Stimulated activated CD4-positive, alpha-beta T cell treated with anti-CD3 and anti-CD28 coated beads, Interleukin-12 subunit alpha, Interleukin-12 subunit beta, amount 100 ng/mL, for 24 hours (primary cell): ENCODE measurements at places on chromosomes 4 and X.

- DNase-seq, result no peak
These were observed 131.0 kb upstream of the SLC34A2 start for GRCh38 chr4:25524663-25525062.

DNA sequence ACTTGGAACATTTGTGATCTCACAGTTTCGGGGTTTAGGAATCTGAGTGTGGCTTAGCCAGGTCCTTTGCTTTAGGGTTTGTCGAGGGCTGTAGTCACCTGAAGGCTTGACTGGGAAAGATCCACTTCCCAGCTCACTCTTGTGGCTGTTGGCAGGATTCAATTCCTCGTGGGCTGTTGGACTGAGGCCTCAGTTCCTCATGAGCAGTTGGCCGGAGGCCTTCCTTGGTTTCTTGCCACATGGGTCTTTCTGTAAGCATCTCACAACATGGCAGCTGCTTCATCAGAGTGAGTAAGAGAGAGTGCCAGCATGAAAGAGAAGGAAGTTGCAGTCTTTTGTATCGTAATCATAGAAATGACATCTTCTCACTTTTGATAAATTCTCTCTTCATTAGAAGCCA is 11.1 kb downstream of the TXLNG start:
- no peak for DNase-seq

- DNase-seq, result no peak
These were observed 126.2 kb downstream of the SLC39A8 start for GRCh38 chr4:102219129-102219528.

DNA sequence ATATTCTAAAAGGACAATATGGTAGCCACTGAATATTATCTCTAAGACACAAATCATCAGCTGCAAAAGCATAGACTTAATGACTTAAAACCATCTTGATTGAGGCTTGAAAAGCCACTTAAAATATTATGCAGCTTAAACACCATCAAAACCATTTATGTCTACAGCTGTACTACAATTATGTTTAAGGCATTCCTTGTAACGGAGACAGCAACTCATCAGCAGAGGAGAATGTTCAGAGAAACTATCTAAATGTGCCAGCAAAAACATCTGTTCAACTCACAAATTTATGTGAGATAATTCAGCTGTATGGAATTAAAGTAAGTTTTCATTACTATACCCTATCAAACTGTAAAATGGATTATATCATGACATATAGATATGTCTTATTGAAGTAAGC is 147.9 kb upstream of the CTSO start:
- DNase-seq, result no peak

DNA sequence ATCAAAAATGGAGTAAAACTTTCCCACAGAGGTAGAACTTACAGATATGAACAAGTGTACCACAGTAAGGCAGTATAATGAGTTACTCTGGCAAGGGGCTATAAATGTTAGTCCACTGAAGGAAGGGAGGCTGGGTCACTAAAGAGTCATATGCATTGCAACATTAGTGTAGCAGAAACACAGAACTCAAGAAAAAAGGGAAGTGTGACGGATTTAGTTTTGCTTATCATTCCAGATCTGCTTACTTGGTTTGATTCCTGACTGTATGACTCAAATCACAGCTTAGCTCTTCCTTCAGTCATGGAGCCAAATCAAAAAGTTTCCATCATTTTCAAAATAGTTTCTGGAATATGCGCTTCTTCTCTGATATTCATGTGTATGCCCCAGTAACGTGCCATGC is 148.7 kb downstream of the FSTL5 start:
- no peak for DNase-seq

- no peak for DNase-seq
These were observed 223.0 kb downstream of the TACR3 start for GRCh38 chr4:103496800-103497199.

- DNase-seq, result no peak
These were observed 90.4 kb upstream of the VCX3B start for GRCh38 chrX:8374041-8374825.

DNA sequence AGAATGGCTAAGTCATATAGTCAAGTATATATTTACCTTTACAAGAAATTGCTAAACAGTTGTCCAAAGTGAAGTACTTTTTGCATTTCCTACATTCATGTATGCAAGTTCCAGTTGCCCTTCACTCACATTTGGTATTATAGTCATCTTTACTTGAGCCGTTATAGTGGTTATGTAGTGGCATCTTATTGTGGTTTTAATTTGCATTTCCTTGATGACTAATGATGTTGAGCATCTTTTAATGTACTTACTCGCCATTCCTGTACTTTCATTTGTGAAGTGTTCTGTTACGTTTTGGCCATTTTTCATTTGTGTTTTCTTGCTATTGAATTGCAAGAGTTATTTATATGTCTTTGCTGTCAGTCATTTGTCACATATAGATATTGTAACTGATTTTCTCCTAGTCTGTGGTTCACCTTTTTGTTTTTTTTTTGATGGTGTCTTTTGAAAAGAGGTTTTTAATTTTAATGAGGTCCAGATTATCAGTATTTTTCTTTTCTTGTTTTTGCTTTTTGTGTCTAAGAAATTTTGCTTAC is 27.6 kb downstream of the ARFIP1 start:
- DNase-seq, result no peak

DNA sequence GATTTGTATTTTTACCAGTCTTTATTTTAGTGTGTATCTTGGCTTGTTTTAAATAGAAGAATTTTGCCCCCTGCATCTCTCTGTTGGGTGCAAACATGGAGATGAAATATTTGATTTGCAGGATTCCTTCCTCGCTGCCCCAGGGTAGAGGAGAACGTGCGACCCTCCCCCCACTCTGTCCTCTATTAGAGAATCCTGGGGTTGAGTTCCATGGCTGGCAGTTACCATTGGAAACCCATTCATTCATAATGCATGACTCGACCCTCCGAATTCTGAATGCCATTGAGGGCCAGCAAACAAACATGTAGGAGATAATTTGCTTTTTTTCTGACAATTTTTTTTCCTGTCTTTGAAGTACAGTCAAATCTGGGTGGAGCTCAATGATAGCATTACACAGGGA is 53.7 kb downstream of the TRIM2 start:
- DNase-seq, result no peak

- DNase-seq, result no peak
These were observed 15.4 kb downstream of the SNX12 start for GRCh38 chrX:71052721-71053120.

DNA sequence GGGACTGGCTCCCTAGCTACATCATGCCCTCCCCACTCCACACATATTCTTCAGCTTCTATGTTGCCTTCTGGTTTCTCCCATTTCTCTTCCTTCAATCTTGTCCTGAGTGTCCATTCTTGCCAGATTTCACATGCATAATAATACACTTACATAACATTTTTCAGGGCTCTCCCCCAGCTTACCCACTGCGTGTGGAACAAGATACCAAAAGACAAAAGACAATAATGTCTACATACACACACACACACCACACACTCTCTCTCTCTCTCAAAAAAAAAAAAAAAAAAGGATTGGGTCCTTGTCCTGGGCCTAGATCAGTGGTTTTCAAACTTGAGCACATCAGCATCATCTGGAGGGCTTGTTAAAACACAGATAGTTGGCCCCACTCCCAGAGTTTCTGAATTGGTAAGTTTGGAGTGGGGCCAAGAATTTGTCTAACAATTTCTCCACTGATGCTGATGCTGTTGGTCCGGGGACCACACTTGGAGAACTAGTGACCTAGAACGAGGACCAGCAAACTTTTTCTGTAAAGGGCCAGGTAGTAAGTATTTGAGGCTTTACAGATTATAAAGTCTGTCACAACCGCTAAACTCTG is 6.5 kb upstream of the SMARCA1 start:
- DNase-seq, result no peak

GRCh38 chr4:58453956-58454355 is 1343.8 kb upstream of the IGFBP7 start:
- DNase-seq, result no peak

DNA sequence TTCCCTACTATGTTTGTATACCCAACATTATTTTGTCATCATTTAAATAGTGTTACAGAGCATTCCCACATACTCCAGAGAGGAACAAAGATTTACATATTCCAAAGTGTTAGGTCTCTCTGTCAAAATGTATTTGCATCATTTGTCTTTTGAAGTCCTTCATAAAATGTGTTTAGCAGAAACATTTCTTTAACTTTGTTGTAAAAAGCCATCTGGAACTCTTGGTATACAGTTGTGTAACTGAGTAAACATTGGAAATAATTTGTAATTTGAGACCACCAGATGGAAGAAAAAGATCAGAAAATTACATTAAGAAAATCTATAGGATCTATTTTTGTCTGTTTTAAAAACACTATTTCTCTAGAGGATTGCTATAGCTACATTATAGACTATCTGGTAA is 56.6 kb upstream of the ALB start:
- no peak for DNase-seq

DNA sequence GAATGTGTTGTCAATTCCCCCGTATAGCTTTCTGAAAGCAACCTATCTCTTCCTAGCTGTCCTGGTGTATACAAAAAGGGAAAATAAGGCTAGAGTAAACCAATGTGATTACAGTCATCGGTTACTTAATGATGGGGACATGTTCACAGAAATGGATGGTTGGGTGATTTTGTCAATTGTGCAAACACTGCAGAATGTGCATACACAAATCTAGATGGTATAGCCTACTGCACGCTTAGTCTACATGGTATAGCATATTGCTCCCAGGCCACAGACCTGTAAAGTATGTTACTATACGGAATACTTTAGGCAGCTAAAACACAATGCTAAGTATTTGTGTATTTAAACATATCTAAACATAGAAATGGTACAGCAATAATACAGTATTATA is 5.1 kb downstream of the DTHD1 start:
- no peak for DNase-seq

DNA sequence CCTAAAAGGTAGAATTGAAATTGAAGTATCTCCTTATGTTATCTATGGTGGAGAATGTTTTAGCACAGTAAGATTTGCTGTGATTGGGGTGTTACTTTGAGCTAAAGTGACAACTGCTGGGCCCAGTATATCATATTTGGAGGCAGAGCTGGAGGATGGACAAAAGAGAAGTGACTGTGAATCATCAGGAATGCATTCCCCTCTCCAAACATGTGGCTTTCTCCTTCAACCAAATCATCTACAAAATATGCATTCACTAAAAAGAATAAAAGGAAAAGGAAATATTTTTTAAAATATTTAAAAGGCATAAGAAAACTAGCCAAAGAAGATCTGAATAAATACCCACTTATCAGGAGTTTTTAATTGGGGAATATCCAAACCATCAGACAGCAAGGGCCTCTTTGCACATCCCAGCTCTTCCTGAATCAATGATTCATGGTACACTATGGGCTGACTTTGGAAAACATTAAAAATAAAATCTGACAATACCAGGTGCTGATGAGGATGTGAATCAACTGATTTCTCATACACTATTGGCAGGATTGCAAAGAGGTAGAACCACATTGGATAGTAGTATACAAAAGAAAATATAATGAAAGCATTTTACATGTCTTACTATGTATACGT is 671.7 kb upstream of the NR3C2 start:
- no peak for DNase-seq

- no peak for DNase-seq
These were observed 1.3 kb upstream of the CITED1 start for GRCh38 chrX:72306851-72307645.

- DNase-seq, result no peak
These were observed 85.5 kb upstream of the TET2 start for GRCh38 chr4:105061136-105061696.

DNA sequence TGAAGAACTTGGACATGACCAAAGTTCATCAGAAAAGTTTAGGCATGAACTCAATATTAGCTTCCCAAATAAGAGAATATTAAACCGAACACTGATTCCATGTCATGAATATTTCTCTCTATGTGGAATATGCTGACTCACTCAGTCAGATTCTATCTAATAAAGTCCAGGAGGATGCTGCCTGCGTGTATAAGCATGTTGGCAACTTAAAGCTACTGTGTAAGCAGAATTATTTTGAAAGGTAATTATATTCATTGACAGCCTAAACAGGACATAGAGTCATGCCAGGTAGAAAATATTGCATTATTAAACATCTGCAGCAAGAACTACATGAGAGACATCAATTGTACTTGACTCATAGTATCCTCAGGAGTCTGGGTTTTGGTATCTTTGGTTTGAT is 367.9 kb upstream of the SPOCK3 start:
- no peak for DNase-seq

DNA sequence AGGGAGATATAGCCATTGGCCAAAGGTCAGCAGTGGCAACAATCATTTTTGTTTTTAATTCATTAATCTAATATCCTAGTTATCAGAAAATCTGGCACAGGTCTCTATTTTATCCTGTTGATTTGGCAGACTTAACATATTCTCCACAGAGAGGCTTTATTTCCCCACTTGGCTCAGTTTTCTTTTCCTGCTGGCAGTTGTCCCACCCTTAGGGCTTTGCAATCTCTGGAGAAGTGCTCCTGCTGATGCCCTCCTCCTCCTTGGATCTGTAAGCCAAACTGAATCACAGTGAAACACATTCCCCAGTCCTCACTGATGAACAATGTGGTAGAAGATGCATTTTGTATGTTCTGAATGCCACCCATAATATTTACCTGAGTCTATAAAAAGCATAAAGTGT is 889.7 kb downstream of the PDHA2 start:
- DNase-seq, result no peak

GRCh38 chr4:76090241-76090691 is 15.8 kb downstream of the ART3 start:
- no peak for DNase-seq

GRCh38 chr4:87624698-87625097 is 16.4 kb downstream of the DSPP start:
- DNase-seq, result no peak

GRCh38 chr4:175705407-175705806 is 106.7 kb downstream of the GPM6A start:
- no peak for DNase-seq

DNA sequence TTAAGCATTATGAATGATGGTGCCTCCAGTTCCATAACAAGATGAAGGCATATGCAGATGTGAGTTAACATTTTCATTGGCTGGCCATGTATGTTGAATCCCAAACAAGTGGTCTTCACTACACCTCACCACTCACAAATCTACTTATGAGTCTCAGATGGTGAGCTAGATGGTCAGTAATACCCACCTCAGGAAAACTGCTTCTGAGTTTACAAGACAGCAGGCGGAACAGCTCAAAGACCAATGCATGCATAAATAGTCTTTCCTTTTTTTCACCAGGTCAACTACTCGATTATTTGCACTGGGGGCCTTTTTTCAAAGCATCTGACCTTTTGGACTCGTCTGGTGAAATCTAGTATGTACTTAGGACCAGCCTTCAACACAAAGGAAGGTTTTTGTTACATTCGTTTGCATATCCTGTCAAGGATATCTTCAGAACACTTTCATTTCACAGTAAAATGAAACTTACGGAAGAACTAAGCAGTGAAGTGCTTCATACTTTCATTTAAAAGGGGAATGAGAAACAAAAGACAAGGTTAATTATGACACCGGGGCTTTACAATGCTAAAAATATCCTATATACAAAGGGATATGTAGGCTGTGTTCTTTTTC is 23.1 kb upstream of the TLR7 start:
- no peak for DNase-seq
